ENCODE measurements at places on chromosomes 5 and 9. TPM values are rescaled to one million over a fixed set of nuclear protein-coding genes. Genes with fewer than 3 reads are reported as not detected.

The SLCO4C1 gene
- total RNA-seq = 3.4 TPM

The BAAT gene
- 18.6 TPM for total RNA-seq

The WNT8A gene
- total RNA-seq = not detected

The FOXE1 gene
- 9.1 TPM for total RNA-seq

The RNF208 gene
- total RNA-seq = 14.2 TPM

The AK1 gene
- total RNA-seq = 12.2 TPM

The PRDM9 gene
- total RNA-seq = not detected

The ZNF366 gene
- total RNA-seq = not detected

The NMRK1 gene
- 12.4 TPM for total RNA-seq

The OMD gene
- total RNA-seq = not detected

The LMX1B gene
- not detected for total RNA-seq

The TEX48 gene
- not detected for total RNA-seq

The SYNPO gene
- 0.92 TPM for total RNA-seq

The CSNK1G3 gene
- total RNA-seq = 48.2 TPM

The LCNL1 gene
- not detected for total RNA-seq

The HTR1A gene
- total RNA-seq = not detected

The CAVIN4 gene
- total RNA-seq = 0.37 TPM

The PCDHGA1 gene
- total RNA-seq = 0.29 TPM

The C5orf52 gene
- not detected for total RNA-seq

The PCDHB10 gene
- 1.2 TPM for total RNA-seq

The FGF10 gene
- not detected for total RNA-seq

The PAEP gene
- total RNA-seq = not detected

The GFM2 gene
- 51.2 TPM for total RNA-seq

The NR2F1-AS1 gene
- 16.8 TPM for total RNA-seq

The CAMLG gene
- 22.8 TPM for total RNA-seq

The GFI1B gene
- not detected for total RNA-seq

The IL4 gene
- total RNA-seq = not detected

The PCDHB5 gene
- total RNA-seq = not detected

The PPP1R2B gene
- total RNA-seq = not detected

The PPP3R2 gene
- not detected for total RNA-seq
